IMR-90 (cell line): ENCODE measurements at places on chromosomes 13 and 19.
A peak's percentile ranks its signal among the peaks of the same experiment; 100 is the strongest.

DNA sequence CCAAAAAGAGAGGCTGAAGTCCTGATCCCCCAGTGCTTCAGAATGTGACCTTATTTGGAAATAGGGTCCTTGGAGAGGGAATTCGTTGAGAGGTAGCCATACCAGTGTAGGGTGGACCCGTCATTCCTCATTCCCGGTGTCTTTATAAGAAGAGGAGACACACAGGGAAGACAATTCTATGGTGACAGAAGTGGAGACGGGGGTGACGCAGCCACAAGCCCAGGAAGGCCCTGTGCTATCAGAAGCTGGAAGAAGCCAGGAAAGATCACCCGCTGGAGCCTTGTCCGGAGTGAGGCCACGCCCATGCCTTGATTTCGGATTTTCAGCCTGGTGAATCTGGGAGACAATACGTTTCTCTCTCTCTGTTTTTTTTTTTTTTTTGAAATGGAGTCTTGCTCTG is 2.6 kb upstream of the MYPOP start:
- no peak for DNase-seq

DNA sequence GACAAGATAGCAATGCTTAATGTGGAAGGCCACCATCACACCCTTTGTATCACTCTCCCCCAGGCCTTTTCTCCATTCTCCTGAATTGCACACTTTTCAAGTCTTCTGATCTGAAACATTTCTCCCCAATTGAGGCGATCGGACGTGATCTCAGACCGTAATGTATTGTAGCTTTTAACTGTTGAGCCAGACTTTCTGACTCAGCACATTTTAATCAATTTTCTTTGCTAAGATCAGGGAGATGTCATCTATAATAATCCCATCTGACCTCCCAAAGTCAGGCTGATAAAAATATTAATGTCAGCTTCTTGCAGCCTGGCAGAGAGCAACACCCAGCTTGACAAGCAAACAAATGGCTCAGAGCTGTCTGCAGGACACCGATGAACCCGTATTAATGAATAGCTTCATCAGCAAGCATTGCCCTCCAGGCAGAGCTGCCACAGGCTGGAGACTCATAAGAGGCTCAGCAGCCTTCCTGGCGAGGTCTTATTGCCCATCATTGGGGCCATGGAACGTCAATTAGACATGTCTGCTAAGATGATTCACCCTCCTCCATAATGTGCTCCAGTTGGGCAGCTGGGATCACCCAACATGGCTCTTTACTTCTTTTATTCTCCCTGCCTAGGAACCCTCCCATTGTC is 60.2 kb upstream of the UQCRFS1 start:
- no peak for DNase-seq

DNA sequence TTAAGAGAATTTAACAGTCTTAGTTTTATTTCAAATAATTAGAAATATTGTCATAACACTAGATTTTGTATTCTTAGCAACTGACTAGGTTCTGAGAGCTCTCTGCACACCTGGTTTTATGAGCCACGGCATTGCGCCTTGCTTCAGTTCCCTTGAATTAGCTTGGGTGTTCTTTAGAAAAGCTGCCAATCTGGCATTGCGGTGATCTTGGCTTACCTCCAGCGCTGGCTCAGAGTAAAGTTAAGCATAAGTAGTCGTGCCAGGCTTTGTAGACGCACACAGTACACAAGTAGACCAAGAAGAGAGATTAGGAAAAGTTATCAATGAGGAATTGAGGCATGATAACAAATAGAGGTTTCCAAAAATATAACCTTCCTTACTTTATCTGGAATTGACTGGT is 45.7 kb downstream of the TPP2 start:
- no peak for DNase-seq

DNA sequence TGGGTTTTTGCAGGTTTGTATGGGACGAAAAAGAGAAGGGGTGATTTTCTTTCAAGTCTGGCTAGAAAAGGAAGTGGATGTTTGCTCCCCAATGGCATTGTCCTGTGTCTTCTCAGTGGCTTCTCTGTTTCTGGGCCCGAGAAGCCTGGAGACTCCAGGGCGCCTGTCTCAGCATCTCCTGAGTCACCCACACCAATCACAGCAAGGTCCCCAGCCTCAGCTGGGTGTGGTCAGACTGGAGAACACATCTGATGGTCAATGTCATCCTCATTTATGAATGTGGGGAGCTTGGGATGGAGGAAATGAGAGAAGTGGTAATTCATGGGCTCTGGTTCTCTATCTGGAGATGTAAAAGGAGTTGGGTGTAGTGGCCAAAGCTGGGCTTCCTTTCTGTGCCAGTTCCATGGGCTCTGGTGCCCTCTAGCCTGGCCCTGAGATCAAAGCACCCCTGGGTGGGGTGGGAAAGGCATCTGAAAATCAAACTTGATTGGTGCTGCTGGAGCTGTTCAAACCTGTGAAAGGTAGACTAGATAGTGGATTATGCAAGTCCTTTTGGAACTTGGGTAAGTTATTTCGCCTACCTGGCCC is 13.4 kb downstream of the RASL11A start:
- no peak for DNase-seq

- DNase-seq: no peak
Observed at GRCh38 chr19:48861313-48861712, 7.1 kb downstream of the PLEKHA4 start.

GRCh38 chr13:48437371-48437770 is 24.5 kb upstream of the LPAR6 start:
- peak; percentile 45 for DNase-seq

DNA sequence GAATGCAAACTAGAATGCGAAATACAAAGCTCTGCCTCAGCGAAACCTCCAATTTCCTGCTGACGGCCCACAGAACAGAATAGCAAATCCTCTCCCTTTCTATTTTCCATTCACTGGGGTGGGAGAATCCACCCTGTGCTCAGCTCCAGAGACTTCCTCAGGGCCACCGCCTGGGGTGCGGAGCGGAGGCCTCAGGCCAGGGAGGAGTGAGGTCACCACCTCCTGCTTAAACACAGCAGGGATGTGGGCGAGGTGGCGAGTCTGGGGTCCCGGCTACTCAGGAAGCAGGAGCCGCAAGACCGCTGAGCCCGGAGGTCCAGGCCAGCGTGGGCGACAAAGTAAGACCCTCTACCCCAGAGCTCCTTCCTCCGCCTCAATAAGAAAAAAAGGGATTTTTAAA is 666 bp upstream of the ZNF320 start:
- DNase-seq: no peak

- DNase-seq: no peak
Observed at GRCh38 chr13:86051134-86052103, 252.2 kb upstream of the SLITRK6 start.
